SW 1271 (cell line): ENCODE measurements at places on chromosomes 1 and 21.

DNA sequence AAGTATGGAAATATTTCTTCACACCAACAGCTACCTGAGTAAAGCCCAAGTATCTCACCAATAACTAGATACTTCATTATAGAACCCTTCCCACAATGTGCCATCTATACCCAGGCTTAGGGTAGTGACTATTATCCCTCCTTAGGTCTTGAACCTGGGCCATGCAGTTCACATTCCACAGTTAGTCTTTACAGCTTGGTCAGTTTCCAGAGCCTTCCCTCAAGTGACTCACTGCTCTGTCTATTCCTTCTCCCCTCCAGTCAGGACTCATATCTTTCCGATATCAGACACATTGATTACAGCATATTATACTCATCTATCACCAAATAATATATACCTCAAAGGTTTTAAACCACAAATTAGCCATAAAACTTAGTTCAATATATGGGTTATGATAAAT, 23.6 kb downstream of the VAMP4 start:
- no peak for DNase-seq

DNA sequence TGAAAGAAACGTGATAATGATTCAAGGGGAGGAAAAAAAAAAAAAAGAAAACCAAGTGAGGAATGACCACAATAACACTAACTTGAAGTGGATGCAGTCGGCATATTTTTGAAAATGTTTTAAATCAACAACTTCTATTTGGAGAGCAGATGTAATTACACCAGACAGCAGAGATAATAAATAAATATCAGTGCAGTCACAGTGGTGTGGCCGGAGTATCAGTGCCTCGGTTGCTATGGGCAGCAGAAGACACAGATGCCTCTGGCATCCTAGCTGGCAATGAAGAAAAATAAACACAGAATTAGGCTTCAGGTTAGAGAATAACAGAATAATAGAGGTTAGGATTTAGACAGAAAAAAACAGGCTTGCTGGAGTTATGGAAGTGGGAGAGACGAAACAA, 888.3 kb downstream of the LTN1 start:
- no peak for DNase-seq

- DNase-seq: no peak
Observed at GRCh38 chr1:21547876-21548275, 38.7 kb downstream of the ALPL start.

- no peak for DNase-seq
Observed at GRCh38 chr1:233367057-233367803, 39.7 kb downstream of the MAP3K21 start.

GRCh38 chr1:241998412-241998921, 431 bp downstream of the MAP1LC3C start:
- DNase-seq: no peak

DNA sequence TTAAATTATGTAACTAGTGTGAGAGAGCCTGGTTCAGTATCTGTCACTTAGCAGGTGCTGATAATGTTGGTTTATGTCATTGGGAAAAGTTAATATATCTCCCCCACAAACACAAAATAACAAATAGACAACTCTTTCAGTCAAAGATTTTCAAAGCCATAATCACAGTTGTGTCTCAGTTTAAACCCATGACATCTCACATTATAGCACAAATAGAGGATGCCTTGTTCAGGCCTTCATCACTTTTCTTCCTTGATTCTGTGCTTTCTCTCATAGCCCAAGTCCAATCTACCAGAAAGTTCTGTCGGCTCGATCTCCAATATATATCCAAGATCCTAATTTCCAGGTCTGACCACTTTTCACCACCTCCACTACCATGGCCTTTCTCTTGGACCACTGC, 6.2 kb upstream of the EPS15 start:
- DNase-seq: no peak

- no peak for DNase-seq
Observed at GRCh38 chr1:240567066-240567465, 44.9 kb downstream of the GREM2 start.

DNA sequence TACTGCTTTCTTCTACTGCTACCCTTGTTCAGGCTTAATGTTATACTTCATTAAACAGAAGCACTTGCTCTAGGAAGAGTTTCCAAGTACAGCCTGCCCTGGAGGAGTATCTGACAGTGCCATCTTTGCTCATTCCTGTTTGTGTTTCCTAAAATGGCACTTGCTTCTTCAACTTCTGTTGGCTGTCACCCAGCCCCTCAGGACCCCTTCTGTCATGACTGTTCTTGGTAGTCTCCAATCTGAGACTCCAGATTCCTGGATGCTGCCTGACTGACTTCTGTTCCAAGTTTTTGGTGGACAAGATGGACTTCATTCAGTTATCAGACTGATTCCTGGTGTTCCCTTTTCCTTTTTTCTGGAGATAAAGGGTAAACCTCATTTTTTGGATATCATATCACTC, 104.1 kb downstream of the SLC35F3 start:
- no peak for DNase-seq

DNA sequence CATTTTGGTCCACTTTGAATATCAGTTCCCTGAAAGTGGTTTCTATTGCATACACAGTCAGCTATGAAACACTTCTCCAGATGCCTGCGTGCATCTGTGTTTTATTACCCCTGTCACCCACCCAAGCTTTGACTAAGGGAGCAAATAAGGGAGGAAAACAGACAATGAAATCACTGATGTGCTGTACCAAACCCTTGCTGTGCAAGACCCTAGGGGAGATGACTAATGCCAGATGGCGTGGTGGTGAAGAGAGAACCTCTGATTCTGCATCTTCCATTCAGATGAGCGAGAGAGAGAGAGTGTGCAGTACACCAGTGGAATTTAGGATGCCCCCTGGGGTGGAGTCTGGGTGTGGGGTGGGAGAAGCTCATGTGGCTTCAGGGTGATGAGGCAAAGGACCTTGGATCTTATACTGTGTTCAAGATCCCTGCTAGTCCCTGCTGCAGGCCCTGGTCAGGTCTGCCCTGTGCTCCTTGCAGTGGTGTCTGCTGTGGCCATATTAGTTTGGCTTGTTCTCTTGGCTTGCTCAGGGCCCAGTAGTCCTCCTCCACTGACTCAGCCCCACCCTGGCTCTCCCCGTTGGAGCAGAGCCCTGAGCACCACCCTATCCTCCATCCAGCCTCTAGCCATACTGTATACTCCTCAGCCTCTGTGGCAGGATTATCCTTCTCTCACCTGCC, 18.5 kb downstream of the CLCA1 start:
- no peak for DNase-seq

- DNase-seq: no peak
Observed at GRCh38 chr1:205582471-205583291, 49.1 kb downstream of the ELK4 start.

DNA sequence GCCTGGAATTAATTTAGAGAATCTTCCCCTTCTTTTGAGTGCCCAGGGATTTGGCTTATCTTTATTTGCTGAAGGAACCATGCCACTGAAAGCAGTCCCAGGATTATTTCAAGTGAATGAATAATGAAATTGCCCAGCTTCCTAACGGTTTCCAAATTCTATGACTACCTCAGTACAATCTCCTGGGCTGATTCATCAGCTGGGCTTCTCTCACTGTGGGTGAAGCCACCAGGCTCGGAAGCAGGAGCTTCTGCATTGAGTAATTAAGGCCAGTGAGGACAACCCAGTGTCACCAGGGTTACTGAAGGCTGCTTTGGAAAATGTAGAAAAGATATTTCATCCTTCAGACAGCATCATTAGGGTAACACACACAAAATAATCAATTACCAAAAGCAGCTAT, 169.8 kb downstream of the DAB1 start:
- no peak for DNase-seq
